Right cardiac atrium (tissue), 5 donors: ENCODE measurements at places on chromosomes 6 and 20. TPM values are rescaled to one million over a fixed set of nuclear protein-coding genes. Genes with fewer than 3 reads are reported as not detected.

DNA sequence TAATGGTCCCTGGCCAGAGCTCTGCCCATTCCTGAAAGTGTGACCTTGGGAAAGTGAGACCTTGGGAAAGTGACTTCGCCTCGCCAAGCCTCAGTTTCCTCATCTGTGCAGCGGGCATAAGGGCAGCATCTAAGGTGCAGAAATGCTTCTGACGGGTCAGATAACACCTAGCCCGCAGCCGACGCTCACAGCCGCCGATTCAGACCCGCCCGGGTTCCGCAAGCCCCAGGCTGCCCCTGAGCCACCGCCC lies 486 bp downstream of the FKBP1A start:
- DNase-seq, result no peak

- no peak for DNase-seq
Observed at GRCh38 chr6:11964729-11965335, 47.3 kb upstream of the HIVEP1 start.

DNA sequence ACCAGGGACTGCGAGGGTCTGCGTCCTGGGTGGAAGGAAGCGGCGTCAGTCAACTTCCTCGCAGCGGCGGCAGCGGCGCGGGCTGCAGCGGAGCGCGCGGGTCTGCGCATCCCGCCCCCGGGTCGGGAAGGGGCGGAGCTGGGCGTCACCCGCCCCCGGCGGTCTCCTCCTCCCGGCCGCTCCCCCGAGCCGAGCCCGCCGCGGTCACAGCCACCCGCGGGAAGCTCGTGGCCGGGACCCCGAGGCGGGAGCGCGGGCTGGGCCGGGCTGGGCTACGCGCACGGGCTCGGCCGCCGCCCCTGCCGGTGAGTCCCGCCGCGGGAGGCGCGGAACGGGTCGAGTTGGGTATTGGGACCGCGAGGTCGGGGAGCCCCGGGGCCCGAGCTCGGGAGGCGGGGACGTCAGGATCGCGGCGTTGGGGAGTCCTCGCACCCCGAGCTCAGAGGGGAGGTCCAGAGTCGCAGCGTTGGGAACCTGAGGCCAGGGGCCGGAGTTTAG lies at the start of gene PAQR8:
TSS of gene PAQR8 (plus strand) at position 207 of the 498 bp plus-strand sequence. CDS start 41,063 bp downstream, outside the sequence.
- DNase-seq, result peak; percentile 93

DNA sequence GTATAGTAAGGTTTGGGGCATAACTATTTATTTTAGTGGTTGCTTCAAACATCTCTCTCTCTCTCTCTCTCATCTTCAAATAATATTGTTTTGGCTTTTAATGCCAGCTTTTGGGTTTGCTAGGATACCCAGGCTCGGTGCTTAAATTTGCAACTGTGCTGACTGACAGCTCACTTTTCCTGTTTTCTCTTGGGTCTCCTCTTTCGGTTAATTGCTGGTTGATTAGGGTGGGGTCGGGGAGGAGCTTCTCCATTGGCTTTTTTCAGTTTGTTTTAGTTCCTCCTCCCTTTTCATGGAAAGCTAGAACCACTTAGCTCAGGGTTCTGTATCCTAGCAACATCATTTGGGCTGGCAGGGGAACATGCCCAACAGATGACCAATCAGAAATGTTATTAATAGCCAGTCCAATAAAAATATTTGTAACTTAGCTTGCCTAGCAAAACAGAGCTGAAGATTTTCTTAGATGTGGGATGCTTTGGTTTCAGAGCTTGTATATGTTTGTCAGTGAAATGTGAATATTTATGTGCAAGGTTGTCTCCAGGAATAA lies 11.3 kb downstream of the TFAP2B start:
- no peak for DNase-seq

GRCh38 chr6:131134980-131135243 lies 355 bp upstream of the AKAP7 start:
- DNase-seq, result no peak

GRCh38 chr20:50929299-50930138 lies 1.7 kb downstream of the ADNP start:
- DNase-seq, result peak; percentile 93

DNA sequence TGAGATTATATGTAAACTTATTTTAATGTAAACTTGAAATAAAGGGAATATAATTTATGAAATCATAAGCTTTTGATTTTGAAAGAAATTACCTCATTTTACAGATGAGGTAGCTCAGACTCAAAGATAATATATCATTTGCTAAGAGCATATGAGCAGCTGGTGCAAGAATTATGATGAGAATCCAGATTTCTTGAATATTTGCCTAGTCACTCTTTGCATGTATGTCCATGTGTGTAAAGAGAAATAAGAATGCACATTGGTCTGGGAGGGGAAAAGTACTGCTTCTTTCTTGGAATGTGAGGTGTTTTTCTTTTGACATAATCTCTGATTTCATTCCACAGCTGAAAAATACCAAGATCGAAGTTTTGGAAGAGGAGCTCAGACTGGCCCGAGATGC lies 11.1 kb upstream of the SNRNP48 start:
- no peak for DNase-seq

DNA sequence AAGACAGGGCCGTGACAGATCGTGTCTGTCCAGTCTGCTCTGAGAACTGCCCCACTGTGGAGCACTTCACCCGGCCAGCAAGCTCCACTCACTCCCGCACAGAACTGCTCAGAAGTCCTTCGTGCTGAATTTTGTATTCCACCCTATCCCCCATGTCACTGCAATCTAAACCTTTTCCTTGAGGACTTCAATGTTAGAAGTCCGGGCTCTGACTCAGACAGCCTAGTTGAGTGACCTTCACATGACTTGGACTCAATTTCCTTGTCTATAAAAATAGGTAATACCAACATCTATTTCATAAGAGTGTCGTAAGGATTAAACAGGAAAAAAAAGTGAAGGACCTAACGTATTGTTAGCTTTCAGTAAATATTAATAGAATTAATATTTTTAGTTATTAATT lies 161.6 kb downstream of the QRSL1 start:
- DNase-seq, result no peak

GRCh38 chr6:116431964-116432595 lies 29.1 kb upstream of the CALHM6 start:
- no peak for DNase-seq

GRCh38 chr6:117547688-117548621 lies 54.4 kb downstream of the GOPC start:
- DNase-seq, result peak; percentile 72

DNA sequence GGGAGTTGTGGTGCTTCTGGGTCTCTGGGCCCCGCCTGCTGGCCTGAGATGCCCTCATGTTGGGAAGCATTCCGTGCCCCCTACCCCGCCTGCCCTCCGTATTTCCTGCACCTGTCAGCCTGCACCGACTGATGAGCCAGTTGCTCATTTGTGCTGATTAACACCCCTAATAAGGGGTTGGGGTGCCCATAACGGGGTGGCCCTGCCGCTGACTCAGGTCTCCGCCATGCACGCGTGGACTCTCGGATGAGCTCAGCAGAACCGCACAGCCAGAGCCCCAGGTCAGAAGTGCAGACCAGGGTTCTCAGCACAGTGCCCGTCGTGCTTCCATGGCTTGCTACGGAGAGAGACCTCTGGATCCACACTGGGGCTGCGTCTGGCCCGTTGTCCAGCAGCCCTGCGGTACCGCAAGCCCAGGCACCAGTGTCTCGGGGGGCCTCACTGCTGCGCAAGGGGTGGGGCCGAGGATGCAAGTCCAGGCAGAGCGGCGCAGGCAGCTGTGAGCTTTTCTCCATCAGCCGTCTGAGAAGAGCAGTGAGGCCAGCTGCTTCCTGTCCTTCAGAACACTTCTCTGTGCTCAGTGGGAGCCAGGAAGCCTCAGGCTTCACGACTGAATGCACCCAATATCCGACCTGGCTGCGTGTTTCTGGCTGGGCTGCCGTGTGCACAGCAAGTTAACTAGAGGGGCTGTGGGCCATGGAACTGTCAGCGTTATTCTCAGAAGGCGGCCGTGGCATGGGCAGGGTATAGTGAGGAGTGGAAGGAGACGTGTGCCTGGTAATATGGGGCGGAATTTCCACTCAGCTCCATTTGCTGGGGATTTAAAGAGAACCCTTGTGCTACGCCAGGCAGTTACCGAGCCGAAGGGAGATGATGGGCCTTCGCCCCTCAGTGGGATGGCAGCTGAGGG lies 18.6 kb downstream of the MTG2 start:
- DNase-seq, result peak; percentile 38

DNA sequence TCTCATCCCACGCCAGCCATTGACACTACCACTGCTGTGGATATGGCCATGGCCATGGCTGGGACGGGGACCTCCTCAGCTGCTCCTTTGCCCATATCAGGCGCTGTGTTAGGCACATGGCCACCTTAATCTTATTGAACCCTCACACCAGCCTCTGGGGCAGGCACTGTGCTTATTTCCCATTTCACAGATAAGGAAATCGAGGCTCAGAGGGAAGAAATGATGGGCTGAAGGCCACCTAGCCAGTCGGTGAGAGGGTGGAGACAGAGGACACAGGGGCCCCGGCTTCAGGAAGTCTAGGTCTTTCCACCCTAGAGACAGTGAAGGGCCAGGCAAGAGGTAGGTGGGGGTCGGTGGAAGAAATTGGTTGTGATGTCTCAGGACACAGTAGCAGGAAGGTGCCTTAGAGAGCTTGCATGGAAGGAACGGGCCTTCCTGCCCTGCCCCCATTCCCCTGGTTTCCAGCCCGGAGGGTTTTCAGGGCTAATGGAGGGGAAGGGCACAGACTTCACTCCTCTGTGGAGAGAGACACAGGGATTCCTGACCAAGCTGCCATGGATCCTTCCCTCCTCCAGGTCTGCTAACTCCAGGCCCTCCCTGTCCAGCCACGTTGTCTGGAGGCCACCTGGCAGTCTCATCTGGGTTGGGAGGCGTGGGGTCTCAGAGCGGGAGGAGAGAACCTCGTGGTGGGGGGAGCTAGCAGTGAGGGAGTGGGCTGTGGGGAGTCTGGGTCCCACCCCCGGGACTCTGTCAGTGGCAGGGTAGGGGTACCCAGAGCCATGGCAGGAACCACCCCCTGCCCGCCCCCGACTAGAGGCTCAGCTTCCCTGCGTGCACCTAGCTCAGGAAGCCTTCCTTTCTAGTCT lies 120.4 kb downstream of the VEGFA start:
- no peak for DNase-seq

DNA sequence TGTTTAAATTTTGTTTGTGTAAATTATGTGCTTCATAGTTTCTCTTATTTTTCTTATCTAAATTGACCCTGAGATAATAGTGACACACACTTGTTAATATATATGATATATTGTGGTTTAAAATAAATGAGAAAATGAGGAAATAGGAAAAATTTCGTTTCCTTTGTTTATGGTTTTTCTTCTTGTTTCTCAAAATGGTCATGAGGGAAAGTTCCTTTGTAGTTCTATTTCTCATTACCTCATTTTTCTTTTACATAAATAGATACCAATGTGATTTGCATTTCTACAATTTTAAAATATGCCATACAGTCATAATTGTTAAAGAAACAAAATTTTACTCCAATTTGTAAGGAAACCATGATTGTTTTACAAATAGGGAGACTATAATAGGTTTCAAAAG lies 9.2 kb downstream of the OR2A4 start:
- no peak for DNase-seq

DNA sequence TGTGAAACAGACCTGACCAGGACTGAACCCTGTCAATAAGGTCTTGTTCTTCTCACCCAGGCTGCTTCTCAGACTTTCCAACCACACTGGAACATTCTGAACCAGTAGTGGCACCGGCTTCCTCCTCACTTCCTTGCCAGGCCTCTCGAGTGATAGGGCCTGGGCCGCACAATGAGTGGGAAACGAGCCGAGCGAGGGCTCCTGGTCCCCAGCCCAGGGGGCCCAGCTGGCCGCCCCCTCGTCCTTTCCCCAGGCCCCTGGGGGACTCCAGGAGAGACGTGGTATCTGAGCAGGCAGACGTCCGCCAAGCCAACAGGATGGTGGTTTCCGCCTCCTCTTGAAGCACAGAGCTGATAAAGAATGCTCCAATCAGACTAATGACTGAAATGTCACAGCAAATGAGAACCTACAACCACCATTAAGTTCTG lies 117.9 kb downstream of the GMDS start:
- peak; percentile 88 for DNase-seq

DNA sequence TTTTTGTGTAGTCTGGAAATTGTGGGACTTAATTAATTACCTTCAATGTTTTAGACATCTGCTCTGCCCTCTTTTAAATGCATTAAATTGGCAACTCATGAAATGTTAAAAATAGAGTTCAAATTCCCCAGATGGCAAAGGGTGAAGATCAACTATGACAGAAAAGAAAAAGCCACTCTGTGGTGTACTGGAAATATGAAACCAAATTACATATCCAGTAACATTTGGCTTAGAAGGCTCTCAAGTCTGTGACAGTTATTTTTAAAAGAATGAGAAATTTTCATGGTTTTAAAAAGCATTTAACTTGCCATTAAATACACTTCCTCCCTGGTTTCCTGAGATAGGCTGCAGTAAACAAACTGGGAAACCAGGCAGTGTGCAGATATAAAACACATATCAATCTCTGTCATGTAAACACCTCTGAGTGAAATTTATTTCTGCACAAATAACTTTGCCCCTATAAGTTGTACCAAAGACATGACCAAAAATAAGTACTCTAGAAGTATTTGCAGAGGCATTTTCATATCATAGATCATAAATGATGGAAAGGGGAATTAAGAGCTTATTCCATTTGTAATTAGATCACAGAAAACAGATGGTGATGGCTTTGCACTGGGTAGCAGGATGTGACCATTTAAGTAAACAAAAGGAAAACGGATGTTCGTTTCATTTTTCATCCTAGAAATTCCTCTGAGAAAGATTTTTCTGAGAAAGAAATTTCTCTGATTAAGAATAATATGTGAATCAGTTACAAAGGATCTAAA lies 360.1 kb downstream of the SAMD5 start:
- DNase-seq, result no peak

DNA sequence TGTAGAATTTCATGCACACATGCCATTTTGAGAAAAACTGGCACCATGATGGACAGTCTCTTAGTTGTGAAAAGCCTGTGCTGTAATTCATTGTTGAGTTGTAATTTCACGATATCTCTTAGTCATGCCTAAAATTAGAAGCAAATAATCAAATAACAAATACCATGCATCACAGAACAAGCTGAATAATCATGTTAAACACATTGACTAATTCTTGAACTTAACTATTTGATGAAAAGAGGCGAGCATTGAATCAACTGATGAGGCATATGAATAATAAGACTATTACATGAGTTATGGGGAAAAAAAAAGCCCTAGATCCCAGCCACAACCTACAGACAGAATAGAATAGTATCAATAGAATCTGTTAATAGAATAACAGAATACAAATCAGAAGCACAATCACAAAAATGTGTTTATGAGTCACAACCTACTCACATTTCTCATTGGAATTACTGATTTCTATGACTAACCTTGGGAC lies 14.2 kb upstream of the RNF217 start:
- no peak for DNase-seq

DNA sequence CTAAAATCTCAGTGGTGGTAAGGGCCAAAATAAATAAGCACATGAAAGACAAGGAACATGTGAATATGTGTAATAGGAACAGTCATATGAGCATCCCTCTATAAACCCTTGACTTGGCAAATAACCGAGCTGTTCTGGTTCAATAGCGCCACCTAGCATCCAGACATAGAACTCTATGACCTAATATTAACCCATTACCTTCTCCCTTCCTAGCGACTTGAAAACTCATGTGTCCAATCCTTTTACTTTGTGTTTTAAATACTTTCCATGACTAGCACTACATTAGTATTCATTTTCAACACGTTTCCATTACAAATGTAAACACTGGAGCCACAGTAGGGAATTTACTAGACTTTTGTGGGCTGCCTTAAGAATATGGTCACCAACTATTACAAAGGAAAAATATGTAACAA lies 279.7 kb downstream of the UST start:
- no peak for DNase-seq

GRCh38 chr6:44150317-44150917 lies 8.2 kb upstream of the CAPN11 start:
- no peak for DNase-seq

FOXS1 gene
- total RNA-seq, result 4.3 TPM

DEFB128 gene
- total RNA-seq, result not detected

IMPG1 gene
- total RNA-seq, result 0.29 TPM
